ENCODE measurements at places on chromosomes 4 and X. TPM values are rescaled to one million over a fixed set of nuclear protein-coding genes. Genes with fewer than 3 reads are reported as not detected.

The CSN2 gene
- total RNA-seq: not detected

The ETDA gene
- total RNA-seq: not detected

The TBC1D19 gene
- 41.8 TPM for total RNA-seq

The TACR3 gene
- total RNA-seq: 4.2 TPM

The DRP2 gene
- total RNA-seq: 1.0 TPM

The KIF4A gene
- total RNA-seq: 3.7 TPM

Measured in skeletal muscle tissue (tissue), 5 donors.